Inflammatory macrophage treated with lipopolysaccharide for 1 hour (primary cell): ENCODE measurements at places on chromosomes 3 and 15.

GRCh38 chr15:69767191-69767590, 314.6 kb downstream of the RPLP1 start:
- peak; percentile 45 for DNase-seq

DNA sequence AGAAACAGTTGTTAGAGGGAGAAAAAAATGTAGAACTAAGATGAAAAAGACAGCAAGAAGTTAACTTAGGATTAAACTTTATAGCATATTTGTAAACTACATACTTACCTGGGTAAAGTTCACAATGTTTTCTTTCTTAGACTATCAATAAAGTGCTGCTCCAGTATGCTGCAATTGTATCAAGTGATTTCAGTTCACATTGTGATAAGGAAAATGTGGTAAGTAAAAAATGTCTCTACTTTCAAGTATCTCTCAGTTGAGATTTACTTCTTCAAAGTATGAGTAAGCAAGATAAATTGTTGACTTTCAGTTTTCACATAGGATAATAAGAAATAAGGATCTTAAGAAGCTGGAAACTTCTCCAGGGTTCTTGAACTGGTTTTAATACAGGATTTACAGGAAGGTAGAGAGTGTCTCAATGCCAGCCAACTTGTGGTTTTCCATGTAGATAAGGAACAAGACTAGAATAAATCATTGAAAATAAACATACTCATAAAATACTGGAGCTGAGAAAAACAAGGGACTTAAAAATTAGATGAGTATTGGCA, 528.8 kb downstream of the UNC13C start:
- DNase-seq, result no peak

GRCh38 chr15:97383516-97383915, 577.0 kb upstream of the ARRDC4 start:
- DNase-seq, result no peak

DNA sequence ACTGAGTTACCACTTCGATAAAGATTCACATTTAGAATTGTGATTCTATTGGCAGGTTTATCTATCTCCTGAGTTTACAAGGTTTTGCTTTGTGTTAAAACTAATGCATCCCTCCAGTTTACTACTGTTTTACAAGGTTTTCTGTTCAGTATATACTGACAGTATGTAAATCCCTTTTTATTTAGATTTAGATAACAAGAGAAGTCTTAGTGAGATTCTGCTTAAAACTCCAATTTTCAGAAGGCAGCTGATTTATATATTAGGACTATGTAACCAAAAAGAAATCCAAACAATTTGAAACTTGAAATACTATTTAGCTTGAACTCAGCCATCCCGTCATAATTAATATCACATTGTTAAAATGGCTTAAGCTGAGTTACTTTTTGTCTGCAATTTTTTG, 619.2 kb downstream of the NAALADL2 start:
- DNase-seq, result no peak

- no peak for DNase-seq
Measured at GRCh38 chr3:71310359-71310979, 273.1 kb downstream of the FOXP1 start.

- DNase-seq, result no peak
Measured at GRCh38 chr3:182364323-182364722, 429.0 kb upstream of the ATP11B start.

- DNase-seq, result peak; percentile 81
Measured at GRCh38 chr3:58640700-58641372, 25.7 kb downstream of the FAM3D start.

GRCh38 chr3:126014252-126014651, 45.3 kb downstream of the ROPN1B start:
- no peak for DNase-seq

- no peak for DNase-seq
Measured at GRCh38 chr3:180705619-180706018, 26.3 kb upstream of the CCDC39 start.

GRCh38 chr3:137468446-137468845, 295.7 kb upstream of the SOX14 start:
- no peak for DNase-seq

- no peak for DNase-seq
Measured at GRCh38 chr3:9497821-9498565, 55.6 kb downstream of the LHFPL4 start.

DNA sequence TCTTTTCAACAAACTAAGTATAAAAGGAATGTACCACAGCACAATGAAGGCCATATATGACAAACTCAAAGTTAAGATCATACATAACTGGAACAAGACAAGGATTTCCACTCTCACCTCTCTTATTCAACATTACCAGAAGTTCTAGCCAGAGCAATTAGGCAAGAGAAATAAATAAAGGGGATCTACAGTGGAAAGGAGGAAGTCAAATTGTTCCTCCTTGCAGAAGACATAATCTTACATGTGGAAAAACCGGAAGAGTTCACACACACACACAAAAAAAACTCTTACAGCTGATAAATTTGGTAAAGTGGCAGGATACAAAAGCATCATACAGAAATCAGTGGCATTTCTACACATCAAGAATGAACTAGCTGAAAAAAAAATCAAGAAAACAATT, 277.9 kb downstream of the MCTP2 start:
- peak; percentile 10 for DNase-seq

DNA sequence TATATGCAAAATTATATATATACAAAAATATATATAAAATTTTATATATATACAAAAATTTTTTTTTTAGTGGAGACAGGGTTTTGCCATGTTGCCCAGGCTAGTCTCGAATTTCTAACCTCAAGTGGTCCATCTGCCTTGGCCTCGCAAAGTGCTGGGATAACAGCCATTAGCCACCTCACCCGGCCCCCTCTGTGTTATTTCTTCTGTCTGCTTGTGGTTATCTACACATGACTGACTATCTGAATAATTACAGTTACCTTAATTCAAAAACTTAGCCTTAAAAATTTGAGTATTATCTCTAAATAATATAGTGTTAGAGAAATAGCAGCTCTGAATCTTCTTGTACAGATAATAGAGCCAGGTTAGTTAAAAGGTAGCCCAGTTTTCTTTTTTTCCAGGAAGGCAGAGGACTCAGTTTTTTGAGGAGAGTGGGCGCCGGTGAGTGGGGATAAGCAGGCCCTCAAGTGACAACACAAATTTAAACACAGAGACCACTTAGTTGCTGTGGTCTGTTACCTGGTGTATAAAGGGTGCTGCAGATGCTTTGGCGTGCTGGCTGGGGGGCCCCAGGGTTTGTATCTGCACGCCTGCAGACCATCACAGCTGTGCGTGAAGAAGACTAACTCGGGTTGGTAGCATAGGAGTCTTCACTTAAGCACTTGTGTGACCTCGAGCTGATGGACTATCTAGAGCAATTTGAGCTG, 83.7 kb downstream of the TRAK1 start:
- DNase-seq, result no peak

DNA sequence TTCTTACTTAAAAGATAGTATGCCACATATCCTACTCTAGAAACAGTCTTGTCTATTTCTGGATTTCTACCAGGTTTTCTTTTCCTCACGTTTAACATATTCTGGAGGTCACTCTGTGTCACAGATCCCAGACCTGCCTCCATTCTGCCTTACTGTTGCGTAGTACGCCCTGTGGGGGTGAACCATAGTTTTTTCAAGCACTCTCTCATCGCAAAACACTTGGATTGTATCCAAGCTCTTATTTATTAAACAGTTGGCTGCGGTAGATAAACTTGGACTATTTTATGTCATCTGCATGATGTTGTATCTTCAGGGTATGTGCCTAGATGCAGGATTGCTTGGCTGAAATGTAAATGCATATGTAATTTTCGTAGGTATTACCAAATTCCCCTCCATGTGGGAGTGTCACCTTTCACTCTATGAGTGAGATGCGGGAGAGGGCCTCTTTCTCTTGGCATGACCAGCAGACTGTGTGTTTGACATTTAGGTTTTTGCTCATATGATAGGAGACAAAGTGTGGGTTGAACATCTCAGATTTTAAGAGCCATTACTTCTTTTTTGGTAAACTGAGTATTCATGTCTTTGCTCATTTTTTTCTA, 55.8 kb downstream of the ABTB1 start:
- peak; percentile 68 for DNase-seq

GRCh38 chr3:42204867-42205599, 61.0 kb downstream of the CCK start:
- no peak for DNase-seq

GRCh38 chr3:100002599-100003350, 111.5 kb downstream of the FILIP1L start:
- DNase-seq, result no peak

DNA sequence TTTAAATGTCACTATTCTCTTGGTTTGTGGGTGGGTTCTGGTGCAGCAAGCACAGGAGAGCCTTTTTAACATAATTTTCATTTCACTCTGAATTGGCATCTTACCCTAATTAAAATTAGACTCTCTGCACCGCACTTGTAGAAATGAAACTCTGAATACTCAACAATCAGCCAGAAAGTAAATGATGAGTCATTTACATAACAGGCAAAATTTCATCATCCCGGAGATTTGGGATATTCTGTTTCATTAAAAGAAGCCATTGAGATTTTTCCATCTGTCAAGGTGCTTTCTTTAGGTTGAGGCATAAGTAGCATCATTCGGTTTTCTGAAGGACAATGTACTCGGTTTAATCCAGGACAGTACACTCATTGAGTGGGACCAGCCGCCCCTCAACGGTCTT, 111.0 kb downstream of the RFTN1 start:
- DNase-seq, result peak; percentile 80

DNA sequence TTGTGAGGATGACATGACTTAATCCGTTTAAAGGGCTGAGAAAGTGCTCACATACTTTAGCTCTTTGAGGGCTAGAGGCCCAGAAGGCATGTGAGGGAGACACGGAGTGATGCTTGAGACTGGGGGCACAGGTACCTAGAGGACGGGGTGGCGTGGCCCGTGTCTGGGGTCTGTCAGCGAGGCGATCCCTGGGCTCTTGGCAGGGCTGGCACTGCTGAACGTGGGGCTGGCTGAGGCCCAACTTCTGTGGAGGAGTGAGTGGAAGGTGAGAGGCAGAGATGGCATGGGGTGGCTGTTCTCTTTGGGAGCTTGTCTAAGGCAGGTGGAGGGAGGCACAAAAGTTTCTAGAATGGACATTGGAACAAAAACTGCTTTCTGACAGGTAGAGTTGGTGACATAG, 9.5 kb downstream of the SEMA4B start:
- no peak for DNase-seq

DNA sequence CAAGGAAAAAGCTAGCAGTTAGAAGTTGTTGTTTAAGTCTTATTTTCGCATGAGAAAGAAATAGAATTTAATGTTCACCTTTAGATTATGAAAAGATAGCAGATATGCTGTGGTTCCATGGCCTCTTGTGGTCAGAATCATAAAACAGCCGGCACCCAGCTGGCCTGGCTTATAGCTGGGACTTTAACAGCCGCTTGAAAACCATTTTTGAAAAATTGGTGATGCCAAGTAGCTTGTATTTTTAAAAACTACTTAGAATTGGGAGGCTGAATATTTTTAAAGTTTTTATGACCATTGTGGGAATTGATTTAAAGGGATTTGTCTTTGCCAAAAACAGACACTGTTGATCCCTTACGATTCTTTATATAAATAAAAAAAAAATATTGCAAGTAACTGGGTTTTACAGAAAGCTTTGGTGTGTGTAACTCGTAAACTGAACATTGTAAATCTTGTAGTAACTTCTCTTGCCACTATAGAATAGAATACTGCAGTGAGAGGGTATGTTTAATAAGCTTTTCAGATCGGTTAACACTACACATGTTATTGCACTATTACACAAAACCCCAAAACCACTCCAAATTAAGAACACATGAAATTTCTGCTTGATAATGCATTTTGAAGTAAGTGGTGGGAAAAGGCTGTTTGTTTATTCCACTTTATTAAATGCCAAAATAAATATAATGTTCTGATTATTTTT, 6.6 kb downstream of the ARRDC4 start:
- DNase-seq, result no peak

GRCh38 chr3:88809993-88810392, 297.4 kb upstream of the EPHA3 start:
- no peak for DNase-seq

DNA sequence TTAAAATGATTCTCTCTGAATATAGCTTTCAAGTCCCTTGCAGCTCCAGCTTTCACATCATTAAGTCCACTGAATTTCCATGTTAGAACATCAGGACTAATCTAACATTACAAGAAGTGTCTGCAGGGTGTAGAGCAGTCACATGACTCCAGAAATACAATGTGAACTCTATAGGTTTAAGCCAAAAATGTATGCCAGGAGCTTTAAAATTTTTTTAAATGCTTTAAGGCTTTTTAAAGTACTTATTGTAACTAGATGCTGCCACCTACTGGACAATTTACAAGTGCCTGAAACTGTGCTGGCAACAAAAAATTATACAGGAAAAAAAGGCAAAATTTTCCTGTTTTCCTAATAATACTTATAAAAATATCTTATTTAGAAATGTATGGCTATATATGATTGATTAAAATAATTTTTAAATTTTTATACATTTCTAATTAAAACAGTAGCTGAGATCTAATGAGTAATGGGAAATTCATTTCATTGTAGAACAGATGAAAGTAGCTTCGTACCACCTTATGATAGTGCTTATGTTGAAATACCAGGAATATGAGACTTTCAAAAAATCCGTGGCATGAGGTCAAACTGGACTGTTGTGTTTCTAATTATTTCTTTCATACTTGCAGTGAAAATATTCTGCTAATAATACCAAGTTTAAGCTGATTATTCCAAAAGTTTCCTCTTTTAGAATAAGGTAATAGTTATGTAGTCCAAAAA, 25.7 kb downstream of the FSIP1 start:
- peak; percentile 81 for DNase-seq

- peak; percentile 36 for DNase-seq
Measured at GRCh38 chr3:125289429-125289981, 77.0 kb upstream of the SLC12A8 start.

- peak; percentile 18 for DNase-seq
Measured at GRCh38 chr3:150662410-150663200, 41.1 kb downstream of the ERICH6 start.

- peak; percentile 88 for DNase-seq
Measured at GRCh38 chr3:23567917-23568316, 237.8 kb upstream of the UBE2E1 start.

- no peak for DNase-seq
Measured at GRCh38 chr15:73617913-73618312, 15.3 kb downstream of the NPTN start.

GRCh38 chr3:84175449-84175848, 783.3 kb upstream of the CADM2 start:
- no peak for DNase-seq

DNA sequence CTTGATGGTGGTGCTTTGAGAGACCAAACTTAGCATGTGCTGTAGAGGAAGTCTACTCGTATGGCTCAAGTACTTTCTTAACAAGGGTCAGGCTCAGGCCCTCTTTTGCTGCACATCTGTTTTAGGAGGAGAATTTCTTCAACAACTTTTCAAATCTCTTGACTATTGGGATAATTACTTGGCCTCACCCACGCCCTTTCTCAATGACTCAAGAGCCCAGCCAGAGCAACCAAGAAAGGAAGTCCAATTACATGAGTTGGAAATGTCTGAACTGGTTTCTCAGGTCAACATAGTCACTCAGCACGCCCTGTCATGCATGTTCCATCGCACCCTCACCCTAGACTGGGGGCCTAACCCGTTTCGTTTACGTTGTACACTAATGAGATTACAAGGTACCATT, 44.8 kb upstream of the UMPS start:
- DNase-seq, result peak; percentile 10

GRCh38 chr15:74369756-74370155, 2.3 kb upstream of the CYP11A1 start:
- DNase-seq, result no peak
